Astrocyte (in vitro differentiated cells and primary cell): ENCODE measurements at places on chromosomes 6 and 20. TPM values are rescaled to one million over a fixed set of nuclear protein-coding genes. Genes with fewer than 3 reads are reported as not detected.

DNA sequence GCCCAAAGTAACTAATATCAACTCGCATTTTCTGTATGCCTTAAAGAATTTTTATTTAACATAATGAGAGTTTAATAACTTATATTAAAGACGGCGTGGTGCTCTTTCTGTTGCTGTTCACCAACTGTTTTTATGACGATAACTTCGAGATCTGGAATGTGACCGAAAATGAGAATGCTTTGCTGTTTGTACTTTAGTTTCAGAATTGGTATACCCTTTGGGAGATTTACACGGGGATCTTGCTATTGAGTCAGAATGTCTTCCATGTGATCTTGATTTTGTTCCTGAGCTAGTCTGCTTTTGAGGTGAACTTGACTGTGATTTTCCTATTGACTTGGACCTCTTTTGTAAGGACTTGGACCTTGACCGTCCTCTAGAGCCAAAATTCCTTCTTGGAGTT, 17.9 kb downstream of the PNRC1 start:
- no peaks in the 10 kb centered on the region for H3K36me3 ChIP-seq
- peaks cover 4% of the 10 kb centered on the region for H3K4me1 ChIP-seq
- H3K27me3 ChIP-seq, result no peaks in the 10 kb centered on the region
- H3K27ac ChIP-seq, result no peak overlapping the region

- no peaks in the 10 kb centered on the region for H3K4me1 ChIP-seq
- peaks cover 36% of the 10 kb centered on the region for H3K36me3 ChIP-seq
- H3K4me3 ChIP-seq, result no peak overlapping the region
These were observed 9.6 kb downstream of the ERGIC3 start for GRCh38 chr20:35551503-35551902.

DNA sequence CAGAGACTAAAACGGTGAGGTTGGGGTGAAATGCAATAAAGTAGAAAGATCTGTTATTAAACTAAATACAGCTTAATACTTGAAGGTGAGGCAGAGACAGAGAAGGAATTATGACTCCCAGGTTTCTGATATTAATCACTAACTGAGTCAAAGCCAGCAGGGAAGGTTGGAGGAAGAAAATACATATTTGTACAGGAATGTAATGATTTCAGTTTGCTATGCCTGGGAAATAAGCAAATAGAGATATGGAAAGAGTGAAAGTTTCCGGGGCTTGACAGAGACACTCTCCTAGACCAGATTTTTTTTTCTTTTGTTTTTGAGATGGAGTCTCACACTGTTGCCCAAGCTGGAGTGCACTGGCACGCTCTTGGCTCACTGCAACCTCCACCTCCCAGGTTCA, 76.8 kb downstream of the PTPRK start:
- H3K27me3 ChIP-seq, result no peaks in the 10 kb centered on the region

DNA sequence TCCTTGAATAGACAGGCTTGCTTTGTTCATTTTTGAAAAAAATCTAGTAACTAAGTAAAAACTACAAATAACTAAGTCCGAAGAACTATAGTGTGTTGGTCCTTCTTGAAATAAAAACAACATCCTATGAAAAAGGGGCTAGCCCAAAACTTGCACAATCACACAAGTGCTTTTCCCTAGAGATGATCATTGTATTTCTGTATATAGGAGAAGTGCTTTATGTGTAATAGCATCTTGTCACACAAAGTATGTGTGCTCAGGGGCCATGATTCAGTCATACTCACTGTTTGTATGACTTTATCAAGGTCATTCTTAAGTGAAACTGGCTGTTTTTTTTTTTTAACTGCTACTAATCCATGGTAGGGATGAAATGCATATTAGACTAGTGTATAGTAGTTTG, 179.8 kb downstream of the DTNBP1 start:
- no peak overlapping the region for H3K4me3 ChIP-seq
- no peak for DNase-seq
- no peak overlapping the region for H3K27ac ChIP-seq
- H3K4me1 ChIP-seq, result peaks cover 9% of the 10 kb centered on the region
- peaks cover under 1% of the 10 kb centered on the region for H3K36me3 ChIP-seq

- no peaks in the 10 kb centered on the region for H3K4me1 ChIP-seq
- no peak overlapping the region for H3K27ac ChIP-seq
- DNase-seq, result no peak
- H3K36me3 ChIP-seq, result no peaks in the 10 kb centered on the region
- H3K27me3 ChIP-seq, result peaks cover 54% of the 10 kb centered on the region
These were observed 8.7 kb upstream of the HLA-E start for GRCh38 chr6:30480536-30481156.

GRCh38 chr6:147769496-147770087, 261.1 kb downstream of the SAMD5 start:
- no peaks in the 10 kb centered on the region for H3K27me3 ChIP-seq
- H3K4me3 ChIP-seq, result no peak overlapping the region
- H3K4me1 ChIP-seq, result no peaks in the 10 kb centered on the region
- H3K27ac ChIP-seq, result no peak overlapping the region
- no peak for DNase-seq

- no peaks in the 10 kb centered on the region for H3K4me1 ChIP-seq
- H3K27me3 ChIP-seq, result peaks cover 6% of the 10 kb centered on the region
- DNase-seq, result no peak
- no peaks in the 10 kb centered on the region for H3K36me3 ChIP-seq
- no peak overlapping the region for H3K4me3 ChIP-seq
These were observed 44.2 kb upstream of the EYA2 start for GRCh38 chr20:46850416-46850815.

- no peak for DNase-seq
- H3K27ac ChIP-seq, result no peak overlapping the region
- H3K36me3 ChIP-seq, result no peaks in the 10 kb centered on the region
- H3K4me1 ChIP-seq, result no peaks in the 10 kb centered on the region
- no peak overlapping the region for H3K4me3 ChIP-seq
These were observed 90.0 kb downstream of the PLG start for GRCh38 chr6:160791981-160792418.

- no peaks in the 10 kb centered on the region for H3K27me3 ChIP-seq
- peak overlapping the region; percentile 29 for H3K27ac ChIP-seq
- H3K4me3 ChIP-seq, result no peak overlapping the region
- H3K36me3 ChIP-seq, result no peaks in the 10 kb centered on the region
These were observed 217.5 kb downstream of the GJA1 start for GRCh38 chr6:121652726-121653623.

- H3K4me3 ChIP-seq, result no peak overlapping the region
- H3K27ac ChIP-seq, result no peak overlapping the region
- H3K36me3 ChIP-seq, result no peaks in the 10 kb centered on the region
- peak; percentile 49 for DNase-seq
- H3K4me1 ChIP-seq, result peaks cover 2% of the 10 kb centered on the region
- H3K27me3 ChIP-seq, result no peaks in the 10 kb centered on the region
These were observed 256.2 kb upstream of the MANEA start for GRCh38 chr6:95321126-95321525.

GRCh38 chr6:128363020-128363813, 157.2 kb downstream of the PTPRK start:
- peaks cover 5% of the 10 kb centered on the region for H3K4me1 ChIP-seq
- no peak overlapping the region for H3K27ac ChIP-seq
- DNase-seq, result peak; percentile 56
- no peak overlapping the region for H3K4me3 ChIP-seq
- no peaks in the 10 kb centered on the region for H3K36me3 ChIP-seq

GRCh38 chr6:106512048-106512967, 117.0 kb downstream of the RTN4IP1 start:
- peak overlapping the region; percentile 77 for H3K4me3 ChIP-seq
- H3K27ac ChIP-seq, result no peak overlapping the region
- peaks cover 27% of the 10 kb centered on the region for H3K4me1 ChIP-seq

- H3K4me1 ChIP-seq, result peaks cover 18% of the 10 kb centered on the region
- no peaks in the 10 kb centered on the region for H3K36me3 ChIP-seq
- no peaks in the 10 kb centered on the region for H3K27me3 ChIP-seq
- peak overlapping the region; percentile 99 for H3K27ac ChIP-seq
- H3K4me3 ChIP-seq, result peak overlapping the region; percentile 70
- peak; percentile 93 for DNase-seq
These were observed 32.7 kb upstream of the ID4 start for GRCh38 chr6:19804205-19805128.

DNA sequence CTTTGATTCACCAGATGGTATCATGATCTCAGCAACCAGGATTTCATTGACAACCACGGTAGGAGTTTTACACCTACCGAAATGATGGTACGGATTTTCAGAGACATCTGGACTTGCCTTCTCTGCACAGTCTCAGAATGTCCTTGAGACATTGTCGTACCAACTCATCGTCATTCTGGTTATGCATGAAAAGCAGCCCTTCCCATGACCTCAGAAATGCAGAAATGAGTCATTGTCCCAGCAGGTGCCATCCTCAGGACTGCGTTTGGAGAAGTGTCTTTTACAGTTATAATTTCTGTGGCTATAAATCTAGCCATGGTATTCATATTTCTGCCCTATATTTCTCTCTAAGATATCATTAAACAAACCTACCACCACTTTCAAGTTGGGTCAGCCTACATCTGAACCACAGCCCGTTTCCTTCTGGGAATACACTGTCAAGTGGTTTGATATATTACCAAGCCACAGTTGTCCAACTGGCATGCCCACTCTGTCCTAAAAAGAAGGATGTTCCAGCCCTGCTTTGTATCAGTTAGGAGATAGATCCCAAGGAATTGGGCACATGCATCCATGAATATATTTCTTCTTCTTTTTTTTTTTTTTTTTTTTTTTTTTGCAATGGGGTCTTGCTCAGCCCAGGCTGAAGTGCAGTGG, 7.5 kb upstream of the BFSP1 start:
- DNase-seq, result peak; percentile 44
- H3K27me3 ChIP-seq, result no peaks in the 10 kb centered on the region
- H3K27ac ChIP-seq, result no peak overlapping the region
- H3K4me3 ChIP-seq, result no peak overlapping the region
- peaks cover 23% of the 10 kb centered on the region for H3K4me1 ChIP-seq

GRCh38 chr20:6533761-6534479, 233.6 kb upstream of the BMP2 start:
- no peaks in the 10 kb centered on the region for H3K27me3 ChIP-seq
- DNase-seq, result peak; percentile 99
- H3K4me3 ChIP-seq, result peak overlapping the region; percentile 56

GRCh38 chr20:7346562-7346961, 579.1 kb downstream of the BMP2 start:
- H3K27ac ChIP-seq, result no peak overlapping the region
- H3K27me3 ChIP-seq, result no peaks in the 10 kb centered on the region
- H3K36me3 ChIP-seq, result no peaks in the 10 kb centered on the region
- no peak overlapping the region for H3K4me3 ChIP-seq
- no peak for DNase-seq
- no peaks in the 10 kb centered on the region for H3K4me1 ChIP-seq

- H3K4me3 ChIP-seq, result no peak overlapping the region
- H3K27me3 ChIP-seq, result no peaks in the 10 kb centered on the region
- no peaks in the 10 kb centered on the region for H3K36me3 ChIP-seq
- H3K4me1 ChIP-seq, result peaks cover 4% of the 10 kb centered on the region
These were observed 3.7 kb upstream of the TMEM200A start for GRCh38 chr6:130362128-130362527.

DNA sequence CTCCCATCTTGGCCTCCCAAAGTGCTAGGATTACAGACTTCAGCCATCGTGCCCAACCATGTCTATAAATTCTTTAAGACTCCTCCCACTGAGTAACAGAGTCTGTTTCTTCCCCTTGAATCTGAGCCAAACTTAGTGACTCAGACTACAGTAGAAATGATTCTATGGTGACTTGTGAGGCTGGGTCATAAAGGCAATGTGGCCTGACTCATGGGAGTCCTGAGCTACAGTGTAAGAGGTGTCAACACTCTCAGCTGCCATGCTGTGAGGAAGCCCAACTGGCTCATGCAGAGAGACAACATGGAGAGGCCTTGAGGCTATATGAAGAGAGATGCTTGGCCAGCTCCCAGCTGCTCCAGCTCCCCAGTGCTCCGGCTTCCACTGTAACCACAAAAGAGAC, 5.2 kb upstream of the NRSN2 start:
- H3K27ac ChIP-seq, result no peak overlapping the region
- no peaks in the 10 kb centered on the region for H3K27me3 ChIP-seq
- no peaks in the 10 kb centered on the region for H3K36me3 ChIP-seq
- peak; percentile 81 for DNase-seq
- H3K4me1 ChIP-seq, result peaks cover 4% of the 10 kb centered on the region

- no peak for DNase-seq
- no peak overlapping the region for H3K27ac ChIP-seq
- H3K4me3 ChIP-seq, result no peak overlapping the region
- H3K4me1 ChIP-seq, result peaks cover 27% of the 10 kb centered on the region
- peaks cover 2% of the 10 kb centered on the region for H3K27me3 ChIP-seq
These were observed 156.5 kb downstream of the ANKRD60 start for GRCh38 chr20:58071991-58072390.

DNA sequence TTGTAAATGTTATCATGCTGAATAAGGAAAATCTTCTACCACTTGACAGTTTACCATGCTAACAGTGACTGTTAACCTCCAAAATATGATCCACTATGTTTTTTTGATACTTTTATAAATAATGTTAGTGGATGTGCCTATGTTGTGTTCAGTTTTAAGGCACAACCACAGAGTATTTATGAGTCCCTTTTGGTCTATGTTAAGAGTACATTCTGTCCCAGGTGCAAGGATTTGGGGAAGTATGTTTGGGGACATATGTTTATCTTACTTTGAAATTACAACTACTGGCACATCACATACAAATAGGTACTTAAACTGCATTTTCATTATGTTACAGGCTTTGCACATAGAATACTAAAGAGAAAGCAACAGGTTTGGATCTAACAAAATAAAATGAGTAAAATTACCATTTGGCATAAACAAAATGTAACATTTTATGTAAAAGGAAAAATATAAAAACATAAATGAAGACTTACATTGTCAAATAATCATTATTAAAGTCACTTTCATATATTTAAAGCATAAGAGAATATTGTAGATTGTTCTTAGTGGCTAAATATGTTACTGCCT, 71.2 kb downstream of the SESN1 start:
- no peak overlapping the region for H3K27ac ChIP-seq
- no peaks in the 10 kb centered on the region for H3K27me3 ChIP-seq
- no peaks in the 10 kb centered on the region for H3K36me3 ChIP-seq
- no peak for DNase-seq
- H3K4me3 ChIP-seq, result no peak overlapping the region

GRCh38 chr6:33607784-33608161, 13.3 kb upstream of the ITPR3 start:
- H3K4me1 ChIP-seq, result peaks cover 16% of the 10 kb centered on the region
- H3K27ac ChIP-seq, result no peak overlapping the region
- no peak overlapping the region for H3K4me3 ChIP-seq
- no peak for DNase-seq
- H3K36me3 ChIP-seq, result no peaks in the 10 kb centered on the region

- H3K4me1 ChIP-seq, result peaks cover 11% of the 10 kb centered on the region
- no peak for DNase-seq
- no peak overlapping the region for H3K27ac ChIP-seq
- H3K27me3 ChIP-seq, result no peaks in the 10 kb centered on the region
- no peaks in the 10 kb centered on the region for H3K36me3 ChIP-seq
These were observed 68.8 kb upstream of the IYD start for GRCh38 chr6:150299873-150300485.

GRCh38 chr20:59787538-59787890, 145.9 kb downstream of the SYCP2 start:
- no peaks in the 10 kb centered on the region for H3K36me3 ChIP-seq
- peaks cover 7% of the 10 kb centered on the region for H3K27me3 ChIP-seq
- no peak overlapping the region for H3K4me3 ChIP-seq
- H3K4me1 ChIP-seq, result no peaks in the 10 kb centered on the region

Gene BLTP3A
- 25.0 and 25.1 TPM in 2 replicates for total RNA-seq

Gene PROCR
- 36.2 and 39.5 TPM in 2 replicates for total RNA-seq

Gene MUC22
- 0.05 TPM in 1 of 2 replicates, not detected in the other for total RNA-seq

Gene ZNF341
- 1.9 and 2.0 TPM in 2 replicates for total RNA-seq

Gene FYN
- total RNA-seq, result 167 and 168 TPM in 2 replicates

Gene PTK7
- total RNA-seq, result 506 and 728 TPM in 2 replicates

Gene RSPH9
- 0.30 and 0.55 TPM in 2 replicates for total RNA-seq

Gene PPP1R11
- total RNA-seq, result 37.8 and 40.8 TPM in 2 replicates

Gene CD40
- 2.3 and 4.1 TPM in 2 replicates for total RNA-seq

Gene XRN2
- 68.2 and 74.5 TPM in 2 replicates for total RNA-seq

Gene RNF182
- total RNA-seq, result 5.4 and 8.3 TPM in 2 replicates

Gene STX11
- 1.9 and 2.0 TPM in 2 replicates for total RNA-seq

Gene SLC22A23
- 3.7 and 5.7 TPM in 2 replicates for total RNA-seq

Gene MTG2
- total RNA-seq, result 26.6 and 31.5 TPM in 2 replicates
